ENCODE measurements at places on chromosomes 1 and 21. TPM values are rescaled to one million over a fixed set of nuclear protein-coding genes. Genes with fewer than 3 reads are reported as not detected.
A peak's percentile ranks its signal among the peaks of the same experiment; 100 is the strongest.

- H3K36me3 ChIP-seq, result no peaks in the 10 kb centered on the region
- no peaks in the 10 kb centered on the region for H3K27me3 ChIP-seq
- no peak overlapping the region for H3K27ac ChIP-seq
- H3K4me1 ChIP-seq, result no peaks in the 10 kb centered on the region
- H3K4me3 ChIP-seq, result no peak overlapping the region
Measured at GRCh38 chr1:187871177-187871845, 1042.6 kb downstream of the PLA2G4A start.

DNA sequence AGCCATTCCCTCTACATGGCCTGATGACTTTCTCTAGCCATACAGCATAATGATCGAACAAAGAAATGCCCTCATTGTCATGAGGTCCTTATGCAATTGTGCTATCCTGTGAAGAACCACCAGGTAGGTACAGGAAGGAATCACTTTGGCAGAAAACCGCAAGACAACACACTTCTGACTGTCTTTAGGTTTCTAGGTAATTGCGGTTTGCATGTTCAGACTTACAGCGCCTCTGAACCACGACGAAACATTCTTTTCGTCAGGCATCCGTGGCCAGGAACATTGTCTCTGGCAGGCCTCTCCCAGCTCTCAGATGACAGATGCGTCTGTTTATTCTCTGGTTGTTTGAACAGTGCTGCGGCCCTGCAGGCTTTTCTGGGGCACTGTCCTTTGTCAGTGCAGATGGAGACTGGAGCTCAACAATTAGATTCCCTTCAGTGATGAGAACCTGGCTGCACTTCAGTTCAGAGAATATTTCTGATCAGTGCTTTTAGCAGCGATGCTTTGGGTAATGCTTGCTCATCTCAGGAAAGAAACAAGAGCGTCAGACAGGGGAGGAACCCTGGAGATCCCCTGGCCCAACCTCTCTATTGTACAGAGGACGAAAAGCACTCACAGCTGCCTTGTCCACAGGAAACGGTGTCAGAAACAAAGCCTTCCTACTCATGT, 63.4 kb downstream of the B3GALT5 start:
- peak overlapping the region; percentile 20 for H3K27ac ChIP-seq
- peak; percentile 32 for DNase-seq
- H3K36me3 ChIP-seq, result no peaks in the 10 kb centered on the region

GRCh38 chr1:74468982-74469603, 43.3 kb downstream of the LRRC53 start:
- DNase-seq, result no peak
- no peak overlapping the region for H3K4me3 ChIP-seq

GRCh38 chr1:210464519-210465039, 135.9 kb downstream of the HHAT start:
- no peaks in the 10 kb centered on the region for H3K4me1 ChIP-seq
- DNase-seq, result no peak
- H3K4me3 ChIP-seq, result no peak overlapping the region
- no peak overlapping the region for H3K27ac ChIP-seq

The PRRX1 gene
- 5.3 TPM for total RNA-seq

The RIT1 gene
- total RNA-seq, result 16.1 TPM
